Dermis microvascular lymphatic vessel endothelial cell (primary cell): ENCODE measurements at places on chromosomes 3 and 15. TPM values are rescaled to one million over a fixed set of nuclear protein-coding genes. Genes with fewer than 3 reads are reported as not detected.
A peak's percentile ranks its signal among the peaks of the same experiment; 100 is the strongest.

TEX55 gene
- total RNA-seq, result not detected in 2 replicates

P2RY12 gene
- total RNA-seq, result not detected in 2 replicates

SKOR1 gene
- under 0.01 TPM in 2 replicates for total RNA-seq

TLR9 gene
- not detected in 2 replicates for total RNA-seq

GRIP2 gene
- total RNA-seq, result not detected in 2 replicates

GOLGA8Q gene
- total RNA-seq, result 0.13 TPM in 2 replicates

CFAP20DC gene
- 0.77 and 0.89 TPM in 2 replicates for total RNA-seq

GRCh38 chr15:61916104-61916503 lies 144.1 kb downstream of the VPS13C start:
- no peak for DNase-seq

GRCh38 chr3:162441716-162442115 lies 945.1 kb downstream of the OTOL1 start:
- DNase-seq, result no peak

DNA sequence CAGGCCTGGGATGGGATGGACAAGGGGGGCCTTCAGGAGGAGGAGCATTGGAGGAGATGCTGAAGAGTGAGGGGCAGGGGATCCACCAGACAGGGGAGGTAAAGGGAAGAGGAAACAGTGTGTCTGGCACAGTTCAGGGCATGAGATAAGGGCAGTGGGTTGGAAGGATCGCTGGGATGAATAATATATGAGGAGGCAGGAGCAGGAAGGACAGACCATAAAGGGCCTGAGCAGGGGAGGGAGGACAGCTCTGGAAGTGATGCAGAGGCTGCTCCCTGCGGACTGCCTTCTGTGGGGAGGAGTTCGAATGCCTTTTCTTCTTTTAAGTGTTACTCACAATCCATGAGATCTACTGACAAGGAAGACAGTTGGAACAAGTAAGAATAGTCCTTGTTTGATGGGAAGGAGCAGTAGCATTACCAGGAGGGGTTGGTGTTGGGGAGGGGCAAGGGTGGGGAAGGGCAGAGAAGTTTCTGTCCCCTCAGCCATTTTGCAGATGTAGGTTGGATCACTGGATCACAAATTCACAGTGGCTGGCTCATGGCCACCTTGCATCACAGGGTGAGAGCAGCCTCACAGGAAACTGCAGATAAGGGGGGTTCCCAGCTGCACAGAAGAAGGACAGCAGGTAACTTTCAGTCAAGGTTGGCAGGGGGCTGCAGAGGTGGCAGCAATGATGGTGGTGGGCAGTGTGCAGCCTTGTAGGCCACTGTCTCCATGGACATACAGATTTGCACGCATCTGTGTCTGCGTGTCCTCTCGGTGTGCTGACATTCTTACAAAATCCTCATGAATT lies 91.9 kb upstream of the SNRPN start:
- DNase-seq, result no peak

DNA sequence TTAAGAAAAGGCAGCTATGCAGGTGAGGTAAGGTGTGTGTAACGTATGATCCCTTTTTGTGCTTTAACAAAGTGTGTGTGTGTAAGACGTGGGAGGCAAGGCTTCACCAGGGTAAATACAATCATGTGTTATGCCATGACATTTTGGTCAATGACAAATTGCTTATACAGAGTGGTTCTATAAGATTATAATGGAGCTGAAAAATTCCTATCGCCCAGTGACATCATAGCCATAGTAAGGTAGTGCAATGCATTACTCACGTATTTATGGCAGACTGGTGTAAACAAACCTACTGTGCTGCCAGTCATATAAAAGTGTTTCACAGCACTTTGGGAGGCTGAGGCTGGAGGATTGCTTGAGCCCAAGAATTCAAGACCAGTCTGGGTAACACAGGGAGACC lies 60.2 kb upstream of the LCTL start:
- no peak for DNase-seq

- peak; percentile 46 for DNase-seq
These were observed 781 bp upstream of the DAG1 start for GRCh38 chr3:49469037-49469935.

DNA sequence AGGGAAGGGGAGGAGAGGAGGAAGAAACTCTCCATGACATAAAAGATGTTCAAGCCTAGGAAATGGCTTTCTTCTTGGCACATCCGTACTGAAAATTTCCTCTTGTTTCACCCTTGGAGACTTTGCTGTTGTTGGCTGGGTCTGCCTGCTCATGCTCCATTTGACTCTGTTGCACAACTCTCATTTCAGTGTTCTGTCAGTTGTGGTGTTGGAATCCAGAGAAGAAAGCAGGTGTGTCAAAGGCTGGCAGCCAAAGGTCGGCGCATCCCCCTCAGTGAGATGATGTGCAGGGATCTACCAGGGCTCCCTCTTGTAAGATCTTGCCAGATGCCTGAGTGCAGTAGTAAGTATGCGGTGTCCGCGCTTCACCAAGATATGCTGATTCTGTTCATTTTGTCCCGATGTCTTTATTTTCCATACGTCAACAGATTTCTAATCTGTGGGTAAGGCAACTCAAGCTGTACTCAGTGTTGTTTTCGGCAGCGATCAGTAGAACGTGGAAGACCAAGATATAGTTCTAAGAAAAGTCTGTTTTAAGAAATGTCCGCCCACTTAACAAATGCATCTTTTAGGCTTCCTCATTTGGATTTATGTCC lies 265.2 kb upstream of the GOLGA6L4 start:
- no peak for DNase-seq

GRCh38 chr3:133930341-133930933 lies 34.8 kb upstream of the RAB6B start:
- peak; percentile 68 for DNase-seq

GRCh38 chr15:57921371-57921770 lies 144.1 kb downstream of the ALDH1A2 start:
- no peak for DNase-seq

GRCh38 chr3:52034651-52035050 lies 21.7 kb downstream of the DUSP7 start:
- no peak for DNase-seq

DNA sequence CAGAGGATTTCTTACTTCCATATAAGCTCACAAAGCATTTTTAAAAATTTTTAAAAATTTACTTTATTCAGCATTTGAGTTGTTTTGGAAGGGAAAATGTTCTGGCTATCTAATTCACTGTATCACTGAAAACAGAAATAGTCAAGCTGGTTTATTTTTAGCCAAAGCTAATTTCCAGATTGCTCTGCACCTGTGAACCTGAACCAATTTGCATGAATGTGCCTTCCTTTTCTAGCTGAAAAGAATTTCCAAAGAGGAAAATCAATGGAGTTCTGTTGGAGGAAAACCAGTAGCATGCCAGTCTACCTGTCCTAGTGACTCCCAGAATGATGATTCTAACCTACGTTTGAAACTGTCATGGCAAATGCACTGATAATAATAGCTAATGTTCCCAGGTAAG lies 134.2 kb upstream of the LIPC start:
- no peak for DNase-seq

DNA sequence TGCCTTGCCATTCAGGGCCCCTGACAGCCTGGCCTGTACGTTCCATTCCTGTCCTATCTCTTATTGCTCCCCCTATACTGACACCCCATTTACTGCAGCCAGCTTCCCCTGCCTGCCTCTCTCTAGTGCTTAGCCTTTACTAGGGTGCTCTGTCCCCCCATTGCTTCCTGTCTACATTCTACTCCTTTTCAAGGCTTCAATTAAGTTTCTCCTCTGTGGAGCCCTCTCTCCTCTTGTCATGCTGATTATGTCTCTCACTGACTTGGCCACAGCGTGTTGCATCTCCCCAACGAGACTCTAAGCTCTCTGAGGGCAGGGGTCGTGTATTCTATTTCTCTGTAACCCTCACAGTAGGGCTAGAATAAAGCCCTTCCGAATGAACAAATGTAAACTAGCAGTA lies 185.2 kb downstream of the RPLP1 start:
- no peak for DNase-seq

- no peak for DNase-seq
These were observed 116.0 kb upstream of the PRICKLE2 start for GRCh38 chr3:64341296-64341695.
